ENCODE measurements at places on chromosomes 7 and 10.

GRCh38 chr7:139897422-139898090 lies 68.5 kb downstream of the TBXAS1 start:
- DNase-seq: no peak

GRCh38 chr7:157875230-157876179 lies 538.7 kb downstream of the DNAJB6 start:
- no peak for DNase-seq

- DNase-seq: no peak
These were observed 32.4 kb downstream of the TRIM24 start for GRCh38 chr7:138492423-138492822.

DNA sequence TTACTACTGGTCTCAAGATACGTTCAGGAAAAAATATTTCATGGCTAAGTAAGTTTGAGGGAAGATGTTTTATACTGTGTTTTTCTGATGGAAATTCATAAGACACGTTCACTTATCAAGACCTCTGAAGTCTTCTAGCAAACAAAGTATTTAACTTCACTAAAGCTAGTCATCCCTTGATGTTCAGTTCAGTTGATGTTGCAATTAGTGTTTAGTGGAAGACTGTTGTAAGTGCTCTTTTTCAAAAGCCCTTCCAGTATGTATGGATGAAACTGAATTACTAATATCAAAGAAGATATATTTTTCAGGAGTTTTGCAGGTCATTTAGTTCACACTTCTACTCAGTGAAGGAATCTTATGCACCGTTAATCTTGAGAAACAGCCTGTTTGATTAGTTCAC lies 25.1 kb downstream of the CUL1 start:
- DNase-seq: no peak

- DNase-seq: no peak
These were observed 96.3 kb upstream of the NEBL start for GRCh38 chr10:20993389-20993788.

DNA sequence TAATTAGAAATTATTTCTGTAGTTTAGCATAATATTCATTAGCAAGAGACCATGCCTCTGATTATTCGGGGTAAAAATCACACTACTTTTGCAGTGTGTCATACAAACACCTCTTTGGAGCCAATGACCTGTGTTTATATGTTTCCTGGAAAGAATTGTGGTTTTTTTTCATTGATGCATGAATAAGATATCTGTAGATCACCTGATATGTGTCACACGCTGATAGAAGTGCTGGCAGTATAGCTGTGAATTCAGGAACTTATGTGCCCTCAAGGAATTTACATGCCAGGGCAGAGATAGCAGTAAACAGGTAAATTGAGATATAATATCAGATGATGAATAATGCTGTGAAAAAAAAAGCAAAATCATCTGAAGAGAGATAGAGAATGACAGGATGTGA lies 118.2 kb downstream of the VPS50 start:
- DNase-seq: no peak

GRCh38 chr10:33459602-33460001 lies 125.1 kb upstream of the NRP1 start:
- DNase-seq: no peak

- no peak for DNase-seq
These were observed 25.2 kb downstream of the SFTPD start for GRCh38 chr10:79923669-79924068.

DNA sequence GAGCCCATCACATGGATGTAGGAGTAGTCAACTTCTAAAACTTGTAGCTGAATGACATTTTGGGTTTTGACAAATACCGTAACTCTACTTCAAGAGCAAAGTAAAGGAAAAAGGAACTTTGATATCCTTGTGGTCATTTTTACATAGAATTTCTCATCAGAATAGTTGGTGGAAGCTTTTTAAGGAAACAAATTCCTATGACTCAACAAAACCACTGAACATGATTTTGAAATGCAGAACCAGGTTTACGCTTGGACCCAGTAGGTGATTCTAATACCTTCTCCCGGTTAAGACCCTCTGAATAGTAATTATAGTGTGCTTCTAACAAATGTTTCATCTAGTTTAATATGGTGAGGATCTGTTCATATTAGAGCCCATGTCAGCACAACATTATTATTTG lies 307.8 kb downstream of the GPR37 start:
- no peak for DNase-seq

DNA sequence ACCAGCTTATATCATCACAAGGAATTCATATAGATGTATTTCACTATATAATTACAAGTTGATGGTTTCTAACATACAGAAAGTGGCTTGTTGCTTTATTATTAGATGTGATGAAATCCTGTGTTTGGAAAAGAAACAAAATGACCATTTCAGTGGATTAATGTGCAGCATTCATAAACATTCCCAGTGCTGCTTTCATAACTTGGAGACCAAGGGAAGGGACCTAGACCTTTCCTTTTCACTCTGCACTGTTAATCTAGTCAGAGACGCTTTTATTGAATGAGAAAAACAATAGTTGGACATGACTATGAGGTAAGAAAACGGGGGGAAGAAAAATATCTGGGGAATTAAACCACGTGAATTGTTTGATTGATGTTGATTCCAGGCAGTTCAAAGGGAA lies 160.0 kb downstream of the HDAC9 start:
- DNase-seq: no peak

DNA sequence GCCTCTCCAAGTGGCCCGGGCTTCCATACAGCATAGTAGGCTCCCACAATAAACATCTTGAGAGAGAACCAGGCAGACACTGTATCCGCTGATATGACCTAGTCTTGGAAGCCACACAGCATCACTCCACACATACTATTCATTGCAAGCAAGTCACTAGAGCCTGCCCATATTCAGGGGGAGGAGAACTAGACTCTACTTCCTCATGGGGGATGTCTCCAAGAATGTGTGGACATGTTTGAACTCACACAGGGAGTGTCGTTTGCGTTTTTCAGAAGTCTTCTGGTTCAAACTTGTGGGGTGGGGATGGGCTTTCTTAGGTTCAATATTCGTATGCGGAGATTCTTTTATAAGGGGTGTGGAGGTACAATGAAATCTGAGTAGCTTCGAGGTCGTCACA lies 232.6 kb upstream of the HABP2 start:
- no peak for DNase-seq

DNA sequence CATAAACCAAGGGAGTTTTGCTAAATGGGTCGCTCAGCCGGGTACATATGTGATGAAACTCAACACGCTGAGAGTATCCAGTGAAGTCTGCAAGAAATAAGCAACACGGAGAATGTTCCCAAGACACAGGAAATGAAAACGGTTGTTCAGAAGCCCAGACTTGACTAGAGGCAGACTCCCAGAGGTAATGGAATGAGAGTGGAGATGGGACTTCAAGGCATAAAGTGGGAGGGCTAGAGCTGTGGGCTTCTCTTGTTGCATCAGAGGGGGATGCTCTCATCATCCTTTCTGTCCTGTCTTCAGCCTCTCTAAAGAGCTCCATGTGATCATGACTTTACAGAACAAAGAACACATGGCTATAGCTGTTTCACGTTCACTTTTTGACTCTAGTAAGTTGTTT lies 88.3 kb downstream of the BAMBI start:
- no peak for DNase-seq

DNA sequence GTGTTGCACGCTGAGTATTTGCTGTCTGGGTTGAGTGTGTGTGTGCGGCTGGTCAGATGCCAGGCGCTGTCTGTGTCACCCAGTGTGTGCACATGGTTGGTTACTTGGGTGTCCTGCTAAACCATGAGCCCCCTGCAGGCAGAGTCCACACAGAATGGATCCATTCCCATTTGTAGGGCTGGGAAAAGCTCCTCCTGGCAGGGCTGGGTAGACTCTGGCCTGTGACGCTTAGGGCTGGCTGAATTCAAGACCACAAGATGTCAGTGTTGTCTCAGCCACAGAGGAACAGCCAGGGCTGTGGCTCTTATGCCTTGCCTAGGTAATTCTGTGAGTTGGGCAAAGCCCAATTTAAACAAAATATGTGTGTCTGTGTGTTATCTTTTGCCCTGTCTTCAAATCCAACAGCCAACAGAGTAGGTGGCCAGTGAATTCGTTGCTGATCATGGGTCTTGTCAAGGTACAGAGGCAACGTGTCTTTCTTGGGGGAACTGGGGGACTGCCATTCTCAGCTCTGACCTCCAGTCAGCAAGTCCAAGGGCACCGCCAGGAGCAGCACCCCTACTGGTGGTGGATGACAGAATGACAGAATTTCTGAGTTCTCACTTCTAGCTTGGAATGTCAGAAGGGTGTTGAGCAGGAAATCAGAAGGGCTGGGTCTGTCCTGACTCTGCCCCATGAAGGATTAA lies 285.1 kb downstream of the CCSER2 start:
- DNase-seq: no peak

All from hematopoietic multipotent progenitor cell treated with erythropoietin and hydrocortisone succinate and interleukin-3 and kit ligand, for 15 days (in vitro differentiated cells).